ENCODE measurements at places on chromosomes 3 and 15.

DNA sequence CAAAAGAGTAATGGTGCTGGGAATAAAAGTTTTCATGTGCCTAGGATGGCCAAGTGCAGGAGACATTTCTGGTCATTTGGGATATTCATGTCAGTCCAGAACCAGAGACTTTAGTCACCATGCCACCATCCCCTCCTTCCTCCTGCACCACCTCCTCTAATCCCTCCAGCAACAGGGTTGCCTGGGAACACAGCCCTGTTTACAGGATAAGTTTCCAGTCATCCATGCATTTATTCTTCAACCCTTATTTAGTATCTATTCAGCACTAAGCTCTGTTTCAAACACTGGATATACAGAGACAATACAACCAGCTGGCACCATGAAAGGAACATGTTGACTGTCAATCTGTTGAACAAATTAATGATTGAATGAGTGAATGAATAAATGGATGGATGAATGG is 211.7 kb downstream of the CLSTN2 start:
- no peak for DNase-seq

DNA sequence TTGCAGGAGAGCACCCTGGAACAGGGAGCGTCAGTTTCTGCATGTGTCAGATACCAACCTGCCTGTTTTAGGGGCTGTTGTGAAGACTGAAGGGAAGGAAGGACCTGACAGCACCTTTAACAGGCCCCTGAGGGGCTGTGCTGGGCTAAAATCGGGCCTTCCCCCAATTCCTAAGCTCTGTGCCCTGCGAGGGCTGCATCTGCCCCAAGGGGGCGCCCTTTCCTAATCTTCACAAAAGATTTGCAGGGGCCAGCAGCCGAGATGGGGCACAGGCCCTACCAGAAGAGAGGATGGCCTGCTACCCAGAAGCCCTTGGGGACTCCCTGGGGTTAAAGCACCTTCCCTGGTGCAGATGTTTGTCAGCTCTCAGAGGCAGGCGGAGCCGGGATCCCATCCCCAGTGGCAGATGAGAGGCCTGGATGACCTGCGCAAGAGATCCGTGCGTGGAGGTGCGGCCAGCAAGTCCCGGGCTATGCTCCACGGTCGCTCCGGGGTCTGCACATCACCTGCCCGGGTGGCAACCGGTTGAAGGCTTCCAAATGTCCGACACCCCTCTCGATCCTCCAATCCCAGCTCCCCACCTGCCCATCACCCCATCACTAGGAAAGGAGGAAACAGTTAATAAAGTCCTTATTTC is 53.6 kb downstream of the RHCG start:
- DNase-seq = peak; percentile 14

- DNase-seq = no peak
Measured at GRCh38 chr15:52193321-52193720, 2.1 kb upstream of the GNB5 start.

- DNase-seq = peak; percentile 92
Measured at GRCh38 chr15:31352911-31353811, 26.5 kb downstream of the KLF13 start.

GRCh38 chr15:59244337-59244736 is 37.7 kb downstream of the LDHAL6B start:
- DNase-seq = no peak

GRCh38 chr3:133460809-133461208 is 61.0 kb downstream of the BFSP2 start:
- DNase-seq = no peak

DNA sequence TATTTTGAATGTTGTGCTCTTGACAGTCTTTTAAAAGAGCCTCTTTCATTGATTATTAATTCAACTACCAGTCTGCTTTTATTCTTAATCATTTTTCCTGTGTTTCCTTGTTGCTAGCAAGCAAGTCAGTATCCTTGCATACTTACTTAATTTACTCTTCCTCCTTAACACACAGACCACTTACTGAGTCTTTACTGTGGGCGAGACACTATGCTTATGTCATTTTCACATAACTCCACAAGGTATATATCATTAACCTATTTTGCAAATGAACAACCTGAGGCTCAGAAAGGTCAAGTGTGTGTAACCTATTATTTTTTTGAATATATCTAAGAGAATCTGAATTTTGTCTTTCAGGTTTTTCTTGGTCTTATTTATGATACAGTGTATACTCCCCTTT is 130.9 kb downstream of the WDR76 start:
- no peak for DNase-seq

Measured in AG10803 (cell line).